ENCODE measurements at places on chromosomes 3 and 15.

DNA sequence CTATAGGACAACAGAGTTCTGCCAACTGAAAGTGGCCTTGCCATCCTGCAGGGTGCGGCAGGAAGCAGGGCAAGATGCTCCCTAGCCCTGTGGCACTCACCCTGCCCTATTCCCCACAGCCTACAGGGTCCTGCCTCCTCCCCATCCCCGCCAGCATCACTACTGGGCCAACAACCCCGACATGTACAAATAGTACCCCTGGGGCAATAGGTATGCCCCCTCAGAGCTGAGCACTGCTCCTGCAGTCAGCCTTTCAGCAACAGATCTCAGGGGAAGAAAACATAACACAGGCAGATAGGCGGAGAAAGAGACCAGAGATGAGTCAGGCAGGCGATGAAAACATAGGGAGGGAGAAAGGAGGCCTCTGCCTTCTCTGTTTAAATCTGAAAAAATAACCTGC, 74.7 kb downstream of the XXYLT1 start:
- DNase-seq, result peak; percentile 11

- DNase-seq, result no peak
Measured at GRCh38 chr15:36951731-36952247, 148.6 kb downstream of the MEIS2 start.

GRCh38 chr3:155978324-155978723, 107.9 kb downstream of the GMPS start:
- no peak for DNase-seq

GRCh38 chr3:126033765-126034164, 50.2 kb downstream of the SLC41A3 start:
- DNase-seq, result no peak

- DNase-seq, result no peak
Measured at GRCh38 chr3:12194669-12195161, 36.0 kb upstream of the TIMP4 start.

- no peak for DNase-seq
Measured at GRCh38 chr3:190016966-190017365, 103.7 kb downstream of the P3H2 start.

DNA sequence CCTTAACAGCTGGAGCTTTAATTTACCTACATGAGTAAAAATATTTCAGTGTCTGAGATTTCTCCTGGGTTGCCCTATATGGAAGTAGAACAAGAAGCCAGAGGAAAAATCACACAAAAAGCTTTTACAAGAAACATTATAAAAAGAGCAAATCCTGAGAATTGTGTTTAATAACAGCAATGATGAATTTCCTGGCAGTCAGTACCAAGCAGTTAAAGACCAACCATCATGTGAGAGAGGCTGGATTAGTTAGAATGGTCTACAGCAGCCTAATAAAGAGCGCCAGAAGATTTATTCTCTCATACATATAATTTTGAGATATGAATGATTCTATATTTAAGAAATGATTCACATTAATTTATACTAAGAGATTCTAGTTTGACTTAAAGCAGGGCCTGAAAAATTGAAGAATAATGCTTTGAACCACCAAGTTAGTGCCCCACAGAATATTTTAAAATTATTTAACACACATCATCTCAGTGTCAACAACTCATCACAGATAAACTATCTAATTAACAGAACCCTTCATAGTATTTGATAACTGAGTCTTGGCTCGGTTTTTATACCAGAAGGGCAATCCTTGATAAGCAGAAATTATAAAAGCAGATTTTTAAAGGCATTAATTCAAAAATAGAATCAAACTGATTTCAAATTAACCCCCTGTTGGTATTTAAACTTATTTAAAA, 59.9 kb upstream of the DPH6 start:
- no peak for DNase-seq

DNA sequence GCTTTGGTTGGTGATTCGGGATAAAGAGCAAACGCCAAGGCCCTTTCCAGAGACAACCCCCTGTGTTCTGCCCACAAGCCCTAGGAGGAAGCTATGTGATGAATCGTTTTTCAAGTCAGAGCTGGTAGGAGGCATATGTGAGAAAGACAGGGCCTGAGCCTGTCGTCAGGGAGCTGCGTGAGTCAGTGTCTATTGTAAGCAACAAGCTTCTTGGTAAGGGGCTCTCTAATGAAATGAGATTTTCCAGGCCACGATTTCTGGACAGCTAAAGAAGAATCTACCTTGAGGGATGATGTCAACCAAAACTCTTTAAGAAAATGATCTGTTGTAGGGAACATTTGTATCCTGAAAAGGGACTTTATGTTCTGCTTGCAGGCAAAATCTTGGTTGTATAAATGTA, 318.9 kb upstream of the IL12A start:
- DNase-seq, result no peak

DNA sequence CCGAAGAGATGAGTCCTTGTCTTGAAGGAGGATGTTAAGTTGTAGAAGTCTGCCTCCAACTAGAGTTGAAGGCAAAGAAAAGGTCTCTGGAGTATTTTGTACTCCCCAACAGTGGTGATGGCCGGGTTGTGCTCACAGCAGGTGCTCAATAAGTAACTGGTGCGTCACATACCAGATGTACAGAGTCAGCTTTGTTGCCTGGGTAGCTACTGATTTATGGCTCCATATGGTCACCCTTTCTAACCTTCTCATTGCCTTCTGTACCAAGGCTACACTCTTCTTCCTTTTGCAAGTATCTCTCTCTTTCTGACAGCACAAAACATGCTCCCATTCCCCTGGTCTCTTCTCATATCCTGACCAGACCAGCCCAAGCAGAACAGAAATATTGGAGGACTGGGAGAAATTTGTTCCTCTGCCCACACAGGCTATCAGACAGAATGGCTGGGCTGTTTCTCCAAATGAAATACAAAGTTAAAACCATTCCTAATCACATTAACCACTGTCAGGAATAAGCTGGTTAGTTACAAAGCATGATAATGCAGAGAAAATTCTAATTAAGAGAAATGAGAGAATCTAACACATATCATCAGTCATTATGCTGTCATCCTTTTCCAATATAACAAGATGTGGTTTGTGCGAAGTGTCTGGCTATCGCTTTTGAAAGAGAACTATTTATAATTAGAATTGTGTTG, 150.1 kb upstream of the LRRN1 start:
- DNase-seq, result no peak

- DNase-seq, result no peak
Measured at GRCh38 chr15:80283531-80283930, 31.5 kb upstream of the CTXND1 start.

DNA sequence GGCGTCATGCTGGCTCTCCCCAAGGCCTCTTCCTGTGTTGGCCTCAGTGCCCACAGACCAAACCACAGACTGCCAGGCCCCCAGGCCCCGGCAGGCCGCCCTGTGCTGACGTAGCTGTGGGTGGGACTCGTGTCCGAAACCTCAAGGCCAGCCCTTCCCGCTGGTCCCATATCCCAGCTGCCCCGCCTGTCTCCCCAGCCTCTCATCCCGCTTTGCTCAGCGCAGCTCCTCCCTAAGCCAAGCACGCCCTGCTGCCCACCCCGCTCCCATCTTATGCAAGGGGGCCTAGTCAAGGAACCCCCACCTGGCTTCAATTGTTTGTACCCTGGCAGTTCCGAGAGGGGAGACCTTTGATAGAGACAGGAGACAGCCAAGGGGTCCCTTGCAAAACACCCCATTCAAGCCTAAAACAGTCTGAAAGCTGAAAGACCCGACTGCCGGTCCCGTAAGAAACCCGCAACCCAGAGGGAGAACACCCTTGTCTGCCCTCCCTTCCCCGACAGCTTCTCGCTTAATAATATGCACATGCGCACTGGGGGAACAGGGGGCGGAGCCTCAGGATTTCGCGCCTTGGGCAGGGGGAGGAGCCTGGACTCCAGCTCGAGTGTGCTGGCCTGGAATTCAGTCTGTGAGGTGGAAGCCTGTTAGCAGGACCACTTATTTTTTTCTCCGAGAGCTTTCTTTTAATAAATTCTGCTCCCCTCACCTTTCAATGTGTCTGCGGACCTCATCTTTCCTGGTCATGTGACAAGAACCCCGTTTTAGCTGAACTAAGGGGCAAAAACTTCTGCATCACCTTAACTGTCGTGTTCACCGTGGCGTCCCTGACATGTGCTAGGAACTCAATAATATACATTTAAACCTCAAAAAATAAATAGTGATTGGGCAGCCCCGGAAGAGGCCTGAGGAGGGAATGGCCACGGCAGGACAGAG, 17.2 kb downstream of the TNFAIP8L3 start:
- DNase-seq, result peak; percentile 77

GRCh38 chr3:182252802-182253201, 540.5 kb upstream of the ATP11B start:
- DNase-seq, result no peak

DNA sequence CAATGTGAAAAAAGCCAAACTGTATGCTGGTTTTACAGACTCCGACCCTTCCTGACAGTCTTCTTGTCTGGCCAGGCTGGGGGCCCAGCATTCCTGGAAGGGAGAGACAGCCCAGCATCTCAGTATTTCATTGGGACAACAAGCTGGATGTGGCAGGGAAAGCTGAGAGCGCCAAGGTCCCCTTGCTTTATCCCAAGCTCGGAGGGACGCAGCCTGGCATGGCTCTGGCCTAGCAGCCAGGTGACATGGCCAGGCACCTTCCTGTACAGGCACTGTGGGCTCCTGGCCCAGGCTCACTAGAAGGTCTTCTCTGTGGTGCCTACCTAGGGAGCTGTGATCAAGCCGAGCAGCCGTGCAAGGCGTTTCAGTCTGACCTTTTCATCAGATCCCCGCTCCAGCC, 33.0 kb downstream of the UMPS start:
- no peak for DNase-seq

- no peak for DNase-seq
Measured at GRCh38 chr15:29571792-29572431, 250.4 kb downstream of the TJP1 start.

DNA sequence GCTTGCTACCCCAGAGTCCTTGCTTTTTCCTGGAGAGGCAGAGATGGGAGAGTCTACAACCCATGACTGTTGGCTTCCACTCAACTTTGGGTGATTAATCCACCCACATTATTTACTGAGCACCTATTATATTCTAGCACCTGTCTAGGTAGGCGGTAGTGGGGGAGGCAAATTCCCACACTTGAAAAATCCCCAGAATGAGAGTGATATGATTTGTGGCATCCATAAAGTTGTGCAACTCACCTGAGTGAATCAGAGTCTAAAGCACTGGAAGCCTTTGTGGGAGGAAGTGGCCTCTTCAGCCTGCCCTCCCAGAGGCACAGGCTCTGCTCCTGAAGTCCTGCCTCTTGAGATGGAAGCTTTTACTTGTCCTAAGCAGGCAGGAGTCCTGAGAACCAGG, 40.4 kb upstream of the CTNNB1 start:
- no peak for DNase-seq

GRCh38 chr3:96012939-96013338, 801.5 kb upstream of the EPHA6 start:
- DNase-seq, result no peak

DNA sequence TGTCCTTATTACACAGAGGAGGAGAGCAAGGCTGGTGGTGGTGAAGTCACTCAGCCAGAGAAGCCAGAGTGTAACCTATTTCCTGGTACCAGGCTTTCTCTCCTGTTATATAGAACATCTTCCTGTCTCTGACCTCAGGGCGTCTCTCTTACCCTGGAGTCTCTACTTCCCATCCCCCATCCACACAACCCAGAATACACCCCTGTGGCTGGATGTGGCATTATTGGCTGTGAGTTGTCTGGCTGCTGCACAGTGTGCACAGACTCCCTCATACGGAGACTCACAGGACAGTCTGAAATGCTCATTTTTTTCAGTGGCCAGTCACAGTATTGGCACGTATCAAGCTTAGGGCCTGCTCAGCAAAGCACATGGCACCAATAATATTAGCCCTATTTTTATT, 8.6 kb downstream of the PODXL2 start:
- DNase-seq, result no peak

- no peak for DNase-seq
Measured at GRCh38 chr3:130341388-130341787, 4.1 kb upstream of the COL6A5 start.
